ENCODE measurements at places on chromosomes 3 and 15. TPM values are rescaled to one million over a fixed set of nuclear protein-coding genes. Genes with fewer than 3 reads are reported as not detected.

Gene BOC
- 9.3 TPM for polyA plus RNA-seq

DNA sequence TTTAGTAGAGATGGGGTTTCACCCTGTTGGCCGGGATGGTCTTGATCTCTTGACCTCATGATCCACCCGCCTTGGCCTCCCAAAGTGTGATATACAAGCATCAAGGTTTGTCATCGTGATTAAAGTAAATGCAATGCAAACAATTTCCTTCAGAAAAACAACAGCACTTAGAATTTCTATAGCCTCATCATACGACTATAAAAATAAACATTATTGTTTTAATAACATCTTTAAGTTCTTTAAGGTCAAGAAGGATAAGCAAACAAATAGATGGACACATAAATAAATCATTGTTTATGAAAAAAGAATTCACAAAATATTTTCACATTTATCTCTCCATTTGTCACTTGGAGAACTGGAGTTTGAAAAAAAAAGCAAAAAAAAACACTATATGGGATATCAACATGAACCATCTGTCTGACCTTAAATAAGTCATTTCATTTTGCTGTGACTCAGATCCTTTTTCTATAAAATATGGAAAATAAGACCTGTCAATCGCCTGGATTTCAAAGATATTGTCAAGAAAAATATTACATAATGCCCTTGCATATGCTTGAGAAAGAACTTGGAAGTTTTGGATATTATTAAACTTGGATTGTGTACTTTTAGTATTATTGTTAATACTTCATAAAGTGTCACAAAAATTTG is 642.0 kb upstream of the KCNMB2 start:
- no peak overlapping the region for H3K4me3 ChIP-seq
- DNase-seq = no peak
- H3K27ac ChIP-seq = no peak overlapping the region
- no peaks in the 10 kb centered on the region for H3K27me3 ChIP-seq
- H3K4me1 ChIP-seq = peaks cover 5% of the 10 kb centered on the region
- H3K36me3 ChIP-seq = no peaks in the 10 kb centered on the region

- H3K36me3 ChIP-seq = no peaks in the 10 kb centered on the region
- H3K27ac ChIP-seq = no peak overlapping the region
- no peak overlapping the region for H3K4me3 ChIP-seq
- DNase-seq = no peak
- H3K27me3 ChIP-seq = no peaks in the 10 kb centered on the region
Measured at GRCh38 chr3:146130881-146131371, 30.1 kb downstream of the PLOD2 start.

DNA sequence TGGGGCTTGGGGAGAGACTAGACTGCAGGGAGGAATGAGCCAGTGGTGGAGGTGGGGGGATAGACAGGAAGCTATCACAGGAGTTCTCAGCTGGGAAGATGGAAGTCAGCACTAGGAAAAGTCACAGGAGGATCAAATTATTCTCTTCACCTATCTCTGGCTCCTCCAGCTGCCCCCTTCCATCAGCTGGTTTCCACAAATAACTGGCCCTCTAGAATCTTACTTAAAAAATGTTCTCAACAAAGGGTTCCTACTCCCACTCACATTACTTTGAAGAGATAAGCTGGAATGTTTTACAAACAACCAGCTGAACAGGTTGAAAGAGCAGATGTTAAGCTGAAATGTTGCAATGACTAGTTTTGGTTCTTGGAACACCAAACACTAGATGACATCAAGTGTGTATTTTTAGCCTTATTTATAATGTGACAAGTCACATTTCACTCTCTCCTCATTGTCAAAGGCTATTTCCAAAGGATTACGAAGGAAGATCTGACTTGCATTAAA is 102.7 kb upstream of the AADACL2 start:
- H3K36me3 ChIP-seq = no peaks in the 10 kb centered on the region
- H3K27me3 ChIP-seq = no peaks in the 10 kb centered on the region
- no peak overlapping the region for H3K4me3 ChIP-seq
- DNase-seq = no peak
- no peak overlapping the region for H3K27ac ChIP-seq

- DNase-seq = no peak
- H3K4me1 ChIP-seq = no peaks in the 10 kb centered on the region
- no peaks in the 10 kb centered on the region for H3K36me3 ChIP-seq
- no peak overlapping the region for H3K27ac ChIP-seq
- no peak overlapping the region for H3K4me3 ChIP-seq
- peaks cover 13% of the 10 kb centered on the region for H3K27me3 ChIP-seq
Measured at GRCh38 chr3:186680869-186681268, 15.1 kb downstream of the HRG start.
